ENCODE measurements at places on chromosomes 2 and 18.

GRCh38 chr2:28567061-28567471 lies 71.2 kb downstream of the PLB1 start:
- no peak for DNase-seq

GRCh38 chr2:46188041-46188716 lies 109.0 kb upstream of the EPAS1 start:
- no peak for DNase-seq

GRCh38 chr18:27564066-27564465 lies 379.0 kb upstream of the CHST9 start:
- DNase-seq: no peak

DNA sequence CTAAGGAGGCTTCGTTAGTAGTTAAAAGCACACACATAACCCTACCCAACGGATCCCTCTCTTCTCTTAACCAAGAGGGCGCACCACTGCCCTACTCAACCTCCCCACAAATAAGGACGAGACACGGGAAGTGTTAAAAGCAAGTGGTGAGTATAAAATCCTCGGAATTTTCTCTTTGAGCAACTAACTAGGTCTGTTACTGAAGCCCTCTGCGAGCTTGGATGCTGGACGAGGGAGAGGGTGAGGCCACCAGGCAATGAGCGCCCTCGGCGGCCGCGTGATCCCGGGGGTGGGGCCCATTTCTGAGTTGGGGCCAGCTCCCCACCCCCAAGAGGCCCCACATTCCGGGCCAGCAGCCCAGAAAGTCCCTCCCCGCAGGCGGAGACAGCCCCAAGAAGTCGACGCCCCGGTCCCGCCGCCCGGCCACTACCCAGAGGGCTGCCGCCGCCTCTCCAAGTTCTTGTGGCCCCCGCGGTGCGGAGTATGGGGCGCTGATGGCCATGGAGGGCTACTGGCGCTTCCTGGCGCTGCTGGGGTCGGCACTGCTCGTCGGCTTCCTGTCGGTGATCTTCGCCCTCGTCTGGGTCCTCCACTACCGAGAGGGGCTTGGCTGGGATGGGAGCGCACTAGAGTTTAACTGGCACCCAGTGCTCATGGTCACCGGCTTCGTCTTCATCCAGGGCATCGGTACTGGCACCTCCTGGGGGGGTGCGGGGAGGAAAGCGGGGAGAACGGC lies at the start of gene CYBRD1:
Gene CYBRD1, plus strand, starts transcription at position 423 of the 736 bp plus-strand sequence. Its CDS starts 72 bp downstream, at position 495.
- peak; percentile 39 for DNase-seq

- DNase-seq: no peak
Measured at GRCh38 chr18:36412778-36413177, 115.3 kb downstream of the FHOD3 start.

- no peak for DNase-seq
Measured at GRCh38 chr2:33242845-33243244, 233.6 kb upstream of the RASGRP3 start.

DNA sequence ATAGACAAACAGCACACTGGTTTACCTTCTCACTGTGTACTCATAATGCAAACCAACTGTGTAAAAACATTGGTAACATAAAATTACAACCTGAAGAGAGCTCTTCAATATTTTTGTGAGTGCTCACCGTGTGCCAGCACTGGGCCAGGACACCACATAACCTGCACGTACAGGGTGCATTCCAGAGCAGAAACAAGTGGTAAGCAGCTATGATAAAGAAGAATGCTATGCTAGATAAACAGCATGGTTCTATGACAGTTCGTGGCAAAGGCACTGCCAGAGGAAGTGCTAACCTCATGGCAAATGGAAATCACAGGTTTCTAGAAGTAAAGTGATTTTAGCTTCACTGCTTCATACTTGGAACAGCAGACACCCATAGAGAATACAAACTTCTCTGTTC lies 343.5 kb downstream of the MTX2 start:
- DNase-seq: no peak

DNA sequence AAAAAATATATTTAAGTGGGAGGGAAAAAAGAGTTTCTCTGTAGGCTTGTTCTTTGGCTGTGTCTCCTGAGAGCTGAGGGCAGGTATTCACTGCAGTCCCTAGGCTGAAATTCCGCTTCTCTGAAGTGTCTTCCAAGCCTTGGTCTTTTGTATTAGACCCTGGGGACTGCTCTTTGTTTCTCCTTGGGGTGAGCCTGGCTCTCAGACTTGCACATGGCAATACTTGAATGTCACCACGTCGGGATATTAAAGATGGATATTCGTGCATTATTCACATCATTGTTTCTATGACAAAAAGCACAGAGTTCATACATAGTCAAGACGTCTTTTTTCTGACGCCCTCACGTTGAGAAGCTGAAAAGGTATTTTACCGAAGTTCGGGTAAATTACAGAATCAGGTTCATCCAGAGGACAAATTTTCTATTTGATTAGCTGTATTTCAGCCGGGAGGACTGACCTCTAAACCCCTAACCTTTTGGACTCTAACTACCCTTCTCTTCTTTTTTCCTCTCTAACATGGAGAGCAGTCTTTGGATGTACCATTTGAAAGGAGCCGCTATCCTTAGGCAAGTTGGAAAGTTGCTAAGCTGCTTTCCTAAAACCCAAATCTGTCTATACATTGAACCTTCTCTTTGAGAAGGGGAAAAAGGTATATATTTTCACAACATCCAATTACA lies 2.4 kb upstream of the HOXD3 start:
- no peak for DNase-seq

DNA sequence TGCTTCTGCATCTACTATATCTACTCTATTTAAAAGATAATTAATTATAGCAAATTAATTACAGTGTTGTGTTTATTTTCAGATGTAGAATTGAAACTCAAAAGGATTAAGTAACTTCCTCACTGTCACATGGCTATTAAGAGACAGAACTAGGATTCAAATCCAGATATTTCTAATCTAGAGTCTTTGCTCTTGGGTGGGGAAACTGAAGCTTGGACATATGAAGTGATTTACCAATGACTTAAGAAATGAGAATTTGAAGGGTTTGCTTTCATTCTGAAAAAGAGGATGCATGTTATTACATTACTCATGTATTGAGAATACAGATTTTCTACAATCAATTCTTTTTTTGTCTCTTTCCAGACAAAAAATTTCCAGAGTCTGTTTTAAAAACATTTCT lies 191.5 kb upstream of the SMAD7 start:
- DNase-seq: no peak

DNA sequence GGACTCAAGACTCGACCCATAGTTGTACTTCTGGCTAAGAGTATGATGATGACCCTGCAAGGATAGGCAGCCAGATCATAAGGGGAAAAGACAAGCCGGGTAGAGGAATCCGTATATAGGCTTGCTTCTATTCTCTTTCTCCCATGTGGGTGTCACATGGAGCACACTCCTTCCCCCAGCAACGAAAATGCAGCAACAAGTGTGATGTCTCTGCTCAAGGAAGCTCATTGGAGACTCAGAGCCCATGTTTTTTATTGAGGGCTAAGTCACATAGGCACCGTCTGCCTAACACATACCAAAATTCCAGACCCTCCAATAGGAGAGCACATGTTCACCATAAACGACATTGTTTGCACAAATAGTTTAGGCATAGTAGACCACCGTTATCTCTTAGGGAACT lies 6.3 kb downstream of the ZNF2 start:
- no peak for DNase-seq

GRCh38 chr2:38109732-38110181 lies 33.8 kb upstream of the CYP1B1 start:
- no peak for DNase-seq

GRCh38 chr2:28268386-28268785 lies 124.3 kb upstream of the FOSL2 start:
- DNase-seq: no peak

- no peak for DNase-seq
Measured at GRCh38 chr2:11767779-11768178, 21.3 kb downstream of the LPIN1 start.

GRCh38 chr2:111208639-111209038 lies 87.9 kb downstream of the BCL2L11 start:
- DNase-seq: no peak

- no peak for DNase-seq
Measured at GRCh38 chr2:172047566-172048507, 37.5 kb upstream of the DLX1 start.

DNA sequence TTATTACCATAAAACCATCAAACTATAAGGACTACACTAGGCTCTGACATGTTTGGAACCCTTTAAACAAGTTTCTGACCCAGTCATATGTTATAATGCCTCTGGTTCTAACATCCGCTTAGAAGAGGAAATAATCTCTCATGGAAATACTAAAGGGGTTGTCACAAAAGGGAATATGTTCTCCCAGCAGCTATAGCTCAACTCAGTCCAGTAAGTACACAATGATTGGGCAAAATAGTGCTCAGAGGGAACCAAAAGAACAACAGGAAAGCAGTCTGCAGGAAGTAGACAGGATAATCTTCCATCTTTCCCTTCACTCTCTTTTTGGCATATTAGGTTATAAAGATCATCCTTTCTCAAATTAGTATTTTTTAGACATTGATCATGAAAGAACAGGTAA lies 4.3 kb downstream of the SRBD1 start:
- no peak for DNase-seq

DNA sequence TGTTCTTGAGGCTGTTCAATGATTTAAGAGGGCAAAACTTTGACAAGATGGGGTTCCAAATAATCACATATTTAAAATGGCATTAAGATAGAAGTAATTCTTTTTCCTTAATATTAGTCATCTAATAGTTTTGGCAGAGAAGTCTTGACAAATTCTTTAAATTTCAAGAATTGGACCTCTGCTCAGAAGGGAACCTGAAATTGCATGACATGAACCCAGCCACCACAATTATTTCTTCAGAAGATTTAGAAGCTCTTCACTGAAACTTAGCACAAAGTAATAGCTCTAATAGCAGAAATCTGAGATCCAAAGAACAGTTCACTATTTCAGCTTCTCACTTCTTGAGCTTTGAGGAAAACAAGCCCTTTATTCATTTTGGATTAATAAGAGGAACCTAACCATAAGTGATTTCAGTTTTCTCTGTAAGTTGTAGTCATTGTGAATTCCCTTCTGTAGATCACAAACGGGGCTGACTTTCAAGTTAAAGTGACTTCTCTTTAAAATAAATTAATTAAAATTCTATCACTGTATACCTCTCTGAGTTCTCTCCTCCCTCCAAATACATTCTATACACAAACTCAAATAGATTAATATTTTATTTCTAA lies 100.6 kb upstream of the ITGA4 start:
- no peak for DNase-seq

DNA sequence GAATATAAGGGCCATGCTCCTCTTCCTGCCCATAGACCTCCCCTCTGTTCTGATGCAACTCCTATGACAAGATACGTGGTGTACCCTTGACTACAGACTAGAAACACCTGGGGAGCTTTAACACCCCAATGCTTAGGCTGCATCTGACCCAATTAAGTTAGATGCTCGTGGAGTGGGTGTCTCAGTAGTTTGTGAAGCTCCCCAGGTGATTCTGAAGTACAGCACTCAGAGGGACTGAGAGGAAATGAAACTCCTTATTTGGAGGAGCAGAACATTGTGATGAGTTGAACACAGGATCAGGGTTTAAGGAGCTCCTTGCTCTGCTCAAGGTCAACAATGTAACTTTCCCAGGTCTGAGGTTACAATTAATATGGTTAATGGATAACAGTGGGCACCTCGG lies 80.3 kb upstream of the TTC39C start:
- no peak for DNase-seq
